ENCODE measurements at places on chromosomes 4 and X. TPM values are rescaled to one million over a fixed set of nuclear protein-coding genes. Genes with fewer than 3 reads are reported as not detected.

Gene P2RY8
- total RNA-seq = 0.20 TPM

- no peak for DNase-seq
Observed at GRCh38 chrX:119222932-119223331, 13.2 kb upstream of the PGRMC1 start.

- no peak for DNase-seq
Observed at GRCh38 chrX:10952619-10953018, 158.5 kb upstream of the HCCS start.

GRCh38 chr4:118346495-118346894 lies 6.3 kb downstream of the PRSS12 start:
- DNase-seq = no peak

- no peak for DNase-seq
Observed at GRCh38 chr4:52843958-52844357, 18.2 kb upstream of the RASL11B start.

Gene FAAH2
- not detected for total RNA-seq

GRCh38 chr4:139934057-139934707 lies 219.8 kb downstream of the MAML3 start:
- no peak for DNase-seq

DNA sequence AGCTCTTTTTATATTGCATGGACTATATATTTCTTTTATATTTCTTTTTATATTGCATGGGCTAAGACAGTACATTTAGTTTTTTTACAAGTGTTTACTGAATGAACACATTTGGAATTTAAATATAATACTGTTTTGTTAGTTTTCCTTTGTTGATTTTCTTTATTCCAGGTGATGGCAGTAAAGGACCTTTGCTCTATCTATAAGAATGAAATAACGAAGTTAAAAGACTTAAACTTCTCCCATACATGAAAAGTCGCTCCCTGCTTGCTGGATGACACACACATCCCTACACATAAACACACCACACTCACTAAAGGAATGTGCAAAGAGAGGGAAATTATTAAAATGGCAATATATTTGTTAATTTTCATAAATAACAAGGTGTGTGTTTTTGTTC lies 102.5 kb upstream of the ANXA10 start:
- DNase-seq = no peak

DNA sequence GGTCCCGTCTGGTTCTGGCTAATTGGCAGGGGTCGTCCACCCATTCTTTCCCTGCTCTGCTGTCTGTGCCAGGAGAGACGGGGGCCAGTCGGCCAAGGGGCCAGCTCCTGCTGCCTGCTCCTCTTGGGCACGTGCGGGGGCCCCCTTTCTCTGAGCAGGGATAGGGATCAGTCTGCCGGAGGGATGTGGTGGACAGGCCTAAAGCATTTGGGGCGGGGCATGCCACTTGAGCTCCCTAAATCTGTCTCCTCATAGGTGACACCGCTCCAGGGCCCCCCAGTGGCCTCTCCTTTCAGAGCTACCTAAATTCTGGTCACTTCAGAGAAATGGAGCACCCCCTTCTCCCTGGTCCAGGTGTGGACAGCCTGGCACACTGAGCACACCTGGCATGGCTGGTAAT lies 4.2 kb upstream of the MSANTD1 start:
- no peak for DNase-seq

GRCh38 chr4:54093324-54094240 lies 6.4 kb upstream of the GSX2 start:
- no peak for DNase-seq
